Amniotic stem cell (primary cell): ENCODE measurements at places on chromosomes 4 and X.
A peak's percentile ranks its signal among the peaks of the same experiment; 100 is the strongest.

GRCh38 chrX:111687305-111687704 is 6.3 kb downstream of the ALG13 start:
- no peak for DNase-seq

- DNase-seq, result no peak
Measured at GRCh38 chrX:40531056-40531826, 49.5 kb upstream of the ATP6AP2 start.

- DNase-seq, result no peak
Measured at GRCh38 chr4:167966143-167966542, 126.2 kb upstream of the ANXA10 start.

DNA sequence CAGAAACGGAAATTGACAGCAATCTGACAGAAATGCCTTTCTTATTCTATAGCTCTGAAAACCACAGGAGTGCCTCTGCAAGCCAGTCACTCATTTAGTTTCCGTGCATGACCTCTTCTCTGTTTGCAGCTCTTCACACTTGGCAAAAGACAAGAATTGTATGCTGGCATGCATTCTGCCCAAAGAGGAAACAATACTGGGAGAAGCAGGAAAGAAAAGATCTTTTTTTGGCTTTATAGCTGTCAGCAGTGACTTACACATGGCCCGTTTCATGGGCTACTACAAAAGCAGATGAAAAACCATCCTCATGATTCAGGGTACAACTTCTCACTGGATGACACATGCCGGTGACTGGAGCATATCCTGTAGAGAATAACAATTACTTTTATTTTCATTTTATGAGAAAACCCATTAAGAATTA is 249.4 kb downstream of the ADAMTS3 start:
- peak; percentile 56 for DNase-seq

- DNase-seq, result no peak
Measured at GRCh38 chr4:120616041-120616440, 306.5 kb downstream of the PRDM5 start.

GRCh38 chr4:121380776-121381462 is at the start of gene QRFPR:
Gene QRFPR, minus strand, starts transcription at chr4:121381018. Its CDS starts 371 bp downstream, at chr4:121380647.
- DNase-seq, result no peak

DNA sequence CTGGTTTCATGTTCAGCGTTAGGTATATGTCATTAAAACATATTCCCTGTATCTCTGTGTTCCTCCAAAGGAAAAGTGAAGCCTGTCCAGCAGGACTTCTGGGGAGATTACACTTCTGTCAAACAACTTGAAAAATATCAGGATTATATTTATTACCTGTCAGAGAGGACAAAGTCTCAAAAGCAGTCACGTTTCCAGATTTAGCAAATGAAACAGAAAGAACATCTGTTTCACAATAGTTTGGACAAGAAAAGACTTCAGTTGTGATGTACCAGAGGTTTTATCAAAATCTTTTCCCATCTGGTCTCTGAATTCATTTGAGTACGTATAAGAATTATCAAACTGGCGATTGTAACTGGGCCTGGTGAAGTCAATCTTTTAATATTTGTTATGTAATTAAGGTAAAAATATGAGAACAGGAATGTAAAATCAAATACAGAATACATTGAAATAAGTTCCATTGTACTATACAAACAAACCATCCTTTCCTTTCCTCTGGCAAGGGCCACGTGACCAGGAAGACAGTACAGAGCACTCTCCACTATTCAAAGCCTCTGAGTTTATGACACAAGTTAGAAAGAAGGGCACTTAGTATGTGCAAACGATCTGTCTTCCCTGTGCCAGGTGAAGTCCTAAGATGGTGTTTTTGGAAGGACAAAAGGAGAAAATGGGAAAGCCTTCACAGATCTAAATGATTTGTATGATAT is 3.2 kb downstream of the CASP3 start:
- no peak for DNase-seq

DNA sequence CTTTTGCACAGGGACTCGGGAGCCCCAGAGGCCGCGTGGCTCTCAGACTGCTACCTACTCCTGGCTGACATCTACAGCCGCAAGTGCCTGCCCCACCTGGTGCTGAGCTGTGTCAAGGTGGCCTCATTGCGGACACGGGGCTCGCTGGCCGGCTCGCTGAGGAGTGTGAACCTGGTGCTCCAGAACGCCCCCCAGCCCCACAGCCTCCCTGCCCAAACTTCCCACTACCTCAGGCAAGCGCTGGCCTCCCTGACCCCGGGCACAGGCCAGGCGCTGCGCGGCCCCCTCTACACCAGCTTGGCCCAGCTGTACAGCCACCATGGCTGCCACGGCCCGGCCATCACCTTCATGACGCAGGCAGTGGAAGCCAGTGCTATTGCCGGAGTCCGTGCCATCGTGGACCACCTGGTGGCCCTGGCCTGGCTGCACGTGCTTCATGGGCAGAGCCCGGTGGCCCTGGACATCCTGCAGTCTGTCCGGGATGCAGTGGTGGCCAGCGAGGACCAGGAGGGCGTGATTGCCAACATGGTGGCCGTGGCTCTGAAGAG is 28.8 kb downstream of the SH3TC1 start:
- no peak for DNase-seq

GRCh38 chrX:18647621-18648020 is 24.3 kb downstream of the RS1 start:
- DNase-seq, result no peak

DNA sequence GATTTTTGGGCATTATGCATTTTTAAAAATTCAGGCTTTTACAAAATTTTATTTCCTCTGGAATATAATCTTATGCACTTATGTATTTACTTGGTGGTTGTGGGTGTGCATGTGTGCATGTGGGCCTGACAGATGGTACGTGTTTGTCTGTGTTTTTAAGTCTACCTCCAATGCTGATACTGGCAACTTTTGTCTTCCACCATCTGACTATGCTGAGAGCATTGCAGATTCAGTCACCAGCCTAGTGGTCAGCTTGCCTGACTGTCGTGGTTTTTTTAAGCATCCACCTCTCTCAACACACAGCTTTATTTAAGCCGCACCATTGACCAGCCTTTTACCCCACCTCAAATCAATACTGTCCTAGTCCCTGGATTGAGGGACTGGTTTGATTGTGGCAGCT is 37.1 kb downstream of the FSTL5 start:
- no peak for DNase-seq

GRCh38 chrX:4764888-4765287 is 1051.4 kb upstream of the PRKX start:
- no peak for DNase-seq

GRCh38 chrX:25241461-25241860 is 225.7 kb upstream of the ARX start:
- DNase-seq, result no peak

DNA sequence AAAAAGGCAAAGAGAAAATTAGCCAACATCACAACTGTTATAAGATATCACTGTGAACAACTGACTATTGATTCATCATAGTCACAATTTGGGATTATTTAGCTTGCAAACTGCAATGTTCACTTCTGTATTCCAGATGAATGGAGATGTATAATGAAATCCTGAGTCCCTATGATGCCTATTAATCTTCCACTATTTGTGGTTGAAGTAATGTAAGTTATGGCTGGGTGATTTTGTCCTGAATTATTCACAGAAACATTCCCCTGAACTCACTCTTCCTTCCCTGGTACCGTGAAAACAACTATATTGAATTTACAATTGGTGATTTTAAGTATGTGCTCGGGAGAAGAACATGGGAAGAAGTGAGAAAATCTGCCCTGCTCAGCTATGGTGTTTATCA is 50.8 kb upstream of the NPFFR2 start:
- DNase-seq, result no peak

- DNase-seq, result no peak
Measured at GRCh38 chr4:133799717-133800315, 401.8 kb downstream of the PABPC4L start.

DNA sequence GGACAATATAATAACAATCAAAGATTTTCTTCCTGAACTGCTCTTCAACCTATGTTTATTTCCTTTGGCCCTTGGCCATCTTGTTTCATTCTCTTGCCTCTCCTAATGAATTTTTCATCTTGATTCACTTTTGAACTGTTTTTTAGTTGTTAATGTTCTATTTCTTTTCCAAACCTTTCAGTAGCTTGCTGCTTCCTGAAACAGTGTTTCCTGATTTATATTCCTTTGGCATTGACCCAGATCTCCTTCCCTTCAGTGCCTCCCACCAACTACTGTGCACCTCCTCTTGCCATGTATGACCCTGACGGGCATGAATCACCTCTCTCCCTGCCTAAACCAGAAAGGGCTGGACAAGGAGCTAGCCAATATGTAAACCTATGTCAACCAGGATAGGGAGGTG is 25.6 kb upstream of the SPP1 start:
- no peak for DNase-seq

DNA sequence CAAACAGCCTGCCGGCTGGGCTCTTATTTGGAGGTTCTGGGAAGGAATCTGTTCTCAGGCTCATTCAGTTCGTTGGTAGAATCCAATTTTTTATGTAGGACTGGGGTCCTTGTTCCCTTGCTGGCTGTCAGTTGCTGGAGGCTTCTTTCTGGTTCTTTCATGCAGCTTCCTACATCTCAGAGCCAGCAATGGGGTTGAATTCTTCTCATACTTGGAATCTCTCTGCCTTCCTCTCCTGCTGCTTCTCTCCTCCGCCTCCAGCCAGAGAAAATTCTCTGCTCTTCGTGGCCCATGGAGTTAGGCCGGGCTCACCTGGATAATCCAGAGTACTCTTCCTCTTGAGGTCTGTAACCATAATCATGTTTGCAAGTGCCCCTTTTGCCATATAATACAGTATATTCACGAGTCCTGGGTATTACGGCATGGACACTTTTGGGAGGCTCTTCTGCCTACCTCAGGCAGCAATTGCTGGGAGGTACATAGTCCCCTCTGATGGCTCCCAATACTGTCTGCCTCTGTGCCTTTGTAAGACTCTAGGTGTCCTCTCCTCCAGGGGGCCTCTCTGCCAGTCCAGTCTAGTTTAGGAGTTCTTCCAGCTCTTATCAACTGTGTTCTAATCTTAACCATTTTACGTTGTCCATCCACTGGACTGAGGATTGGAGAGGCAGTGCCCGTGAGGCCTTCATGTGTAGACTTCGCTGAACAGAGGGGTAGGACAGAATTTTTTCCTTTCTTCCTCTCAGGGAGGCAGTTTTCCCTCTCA is 2.2 kb downstream of the TRMT44 start:
- DNase-seq, result no peak

DNA sequence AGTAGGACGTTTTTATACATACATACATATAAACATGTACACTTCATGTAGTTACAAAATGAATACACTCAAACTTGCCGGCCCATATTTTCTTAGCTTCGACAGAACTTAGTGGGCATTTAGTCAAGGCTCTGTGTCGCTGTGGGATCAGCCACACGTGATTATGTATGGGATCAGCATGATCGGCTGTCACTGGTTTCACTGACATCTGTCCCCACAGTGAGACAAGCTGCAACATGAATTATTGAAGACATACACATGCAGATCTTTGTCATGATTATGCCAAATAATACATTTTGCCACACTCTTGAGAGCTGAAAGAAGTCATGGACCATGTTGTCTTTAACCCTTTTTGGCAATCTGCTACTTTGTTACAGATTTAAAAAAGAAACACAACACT is 38.2 kb upstream of the NAA11 start:
- DNase-seq, result no peak

- DNase-seq, result no peak
Measured at GRCh38 chrX:2627272-2627867, 63.7 kb upstream of the CD99 start.

DNA sequence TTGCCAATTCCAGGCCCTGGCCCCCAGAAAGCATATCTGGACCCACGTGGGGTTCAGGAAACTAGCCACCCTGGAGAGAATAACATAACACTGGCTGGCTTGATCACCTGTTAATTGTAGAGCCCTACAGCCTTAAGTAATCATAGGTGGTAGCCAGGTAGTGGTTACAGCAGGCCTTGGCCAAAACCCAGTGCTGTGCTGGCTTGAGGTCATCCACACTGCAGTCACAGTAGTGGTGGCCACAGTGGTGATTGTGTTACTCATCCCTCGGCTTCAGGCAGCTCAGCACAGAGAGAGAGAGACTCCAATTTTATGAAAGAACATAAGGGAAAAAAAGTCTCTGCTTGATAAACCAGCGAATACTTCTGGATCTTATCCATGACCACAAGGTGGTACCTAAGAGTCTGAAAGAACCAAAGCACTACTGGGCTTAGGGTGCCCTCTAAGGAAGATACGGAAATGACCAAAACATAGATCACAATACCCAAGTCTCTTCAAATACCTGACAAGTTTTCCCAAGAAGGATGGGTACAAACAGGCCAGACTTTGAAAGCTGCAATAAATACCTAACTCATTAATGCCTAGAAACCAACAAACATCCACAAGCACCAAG is 46.6 kb upstream of the CDX4 start:
- no peak for DNase-seq

- DNase-seq, result no peak
Measured at GRCh38 chrX:97854086-97854485, 970.4 kb downstream of the RPA4 start.

- no peak for DNase-seq
Measured at GRCh38 chrX:384861-385260, 1.8 kb downstream of the PPP2R3B start.

DNA sequence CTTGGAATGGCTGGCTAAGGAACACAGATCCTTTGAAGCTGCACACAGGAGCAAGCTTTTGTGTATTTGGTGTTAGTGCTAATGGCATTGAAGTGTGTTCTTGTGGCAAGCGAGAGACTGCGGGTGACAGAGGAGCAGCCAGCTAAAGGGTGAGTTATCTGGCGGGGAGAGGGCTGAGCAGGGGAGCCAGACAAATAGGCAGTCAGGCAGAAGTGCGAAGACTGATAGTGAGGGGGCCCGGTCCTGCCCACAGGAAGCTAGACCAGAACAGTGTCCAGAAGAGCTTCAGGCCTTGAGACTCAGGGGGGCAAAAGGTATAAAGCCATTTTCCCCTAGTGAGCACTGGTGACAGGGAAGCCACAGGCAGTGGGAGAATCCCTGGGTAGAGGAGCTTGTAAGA is 49.6 kb upstream of the MAMLD1 start:
- DNase-seq, result no peak

- no peak for DNase-seq
Measured at GRCh38 chr4:127959794-127960193, 5.2 kb downstream of the MFSD8 start.

DNA sequence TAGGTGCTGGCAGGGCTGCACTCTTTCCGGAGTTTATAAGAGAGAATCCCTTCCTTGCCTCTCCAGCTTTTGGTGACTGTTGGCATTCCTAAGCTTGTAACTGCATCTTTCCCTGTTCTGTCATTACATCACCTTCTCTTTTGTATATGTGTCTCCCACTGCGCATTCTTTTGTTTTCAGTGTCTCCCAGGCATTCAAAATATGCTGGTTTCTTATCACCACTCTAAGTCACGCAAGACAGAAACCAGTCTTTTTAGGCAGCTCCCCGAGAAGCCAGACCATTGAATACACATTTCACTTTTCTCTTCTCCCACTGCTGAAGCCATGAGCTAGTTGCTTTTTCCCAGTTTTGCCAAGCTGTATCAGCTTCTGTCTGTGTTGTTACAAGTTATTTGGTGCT is 71.0 kb downstream of the LAS1L start:
- no peak for DNase-seq

- DNase-seq, result no peak
Measured at GRCh38 chrX:10926404-10926803, 184.7 kb upstream of the HCCS start.

DNA sequence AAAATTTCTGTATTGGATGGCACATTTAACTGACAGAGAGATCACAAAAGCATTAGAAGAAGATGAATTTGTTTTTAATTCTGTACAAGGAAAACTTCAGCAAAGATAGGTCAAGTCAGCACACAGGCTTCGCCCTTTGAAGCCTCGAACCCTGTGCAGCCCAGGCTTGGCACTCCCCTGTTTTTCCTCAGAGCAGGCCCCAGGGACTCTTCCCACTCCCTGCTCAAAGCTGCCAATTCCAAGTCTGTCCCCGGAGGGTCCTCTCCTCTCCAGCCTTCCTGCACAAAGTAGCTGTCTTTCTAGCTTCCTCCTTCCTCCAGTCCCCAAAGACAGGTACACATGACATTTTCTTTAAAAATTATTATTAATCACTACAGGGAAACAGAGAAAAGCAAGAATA is 466.3 kb downstream of the PPARGC1A start:
- DNase-seq, result no peak
